ENCODE measurements at places on chromosomes 1 and 21.
A peak's percentile ranks its signal among the peaks of the same experiment; 100 is the strongest.

DNA sequence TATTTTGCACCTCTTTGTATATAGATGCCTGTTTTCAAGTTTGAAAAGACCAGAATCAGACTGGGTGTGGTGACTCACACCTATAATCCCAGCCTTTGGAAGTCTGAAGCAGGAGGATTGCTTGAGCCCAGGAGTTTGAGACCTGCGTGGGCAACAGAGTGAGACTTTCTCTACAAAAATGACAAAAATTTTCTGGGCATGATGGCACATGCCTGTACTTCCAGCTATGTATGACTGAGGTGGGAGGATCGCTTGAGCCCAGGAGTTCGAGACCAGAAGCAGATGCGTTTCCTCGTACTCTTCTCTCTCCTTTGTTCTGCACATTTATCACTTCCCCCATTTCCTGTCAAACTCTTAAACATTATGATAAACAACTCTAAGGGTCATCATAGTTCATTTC is 310.0 kb upstream of the SNX7 start:
- DNase-seq: no peak

DNA sequence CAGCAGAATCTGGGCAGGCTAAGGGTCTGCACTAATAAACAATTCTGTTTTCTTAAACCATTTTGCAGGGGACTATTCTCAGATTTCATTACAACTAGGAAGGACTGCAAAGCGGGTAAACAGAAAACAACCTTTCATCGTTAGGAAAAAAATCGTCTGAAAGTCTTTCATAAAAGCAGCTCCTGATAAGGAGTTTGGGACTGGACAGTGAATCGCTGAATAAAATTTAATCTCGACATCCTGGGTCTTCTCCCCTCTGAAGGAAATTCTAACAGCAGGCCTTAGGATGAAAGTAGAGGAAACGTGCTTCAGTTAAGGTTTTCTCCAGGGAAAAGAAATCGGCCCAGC is 471 bp upstream of the MTF2 start:
- DNase-seq: no peak

DNA sequence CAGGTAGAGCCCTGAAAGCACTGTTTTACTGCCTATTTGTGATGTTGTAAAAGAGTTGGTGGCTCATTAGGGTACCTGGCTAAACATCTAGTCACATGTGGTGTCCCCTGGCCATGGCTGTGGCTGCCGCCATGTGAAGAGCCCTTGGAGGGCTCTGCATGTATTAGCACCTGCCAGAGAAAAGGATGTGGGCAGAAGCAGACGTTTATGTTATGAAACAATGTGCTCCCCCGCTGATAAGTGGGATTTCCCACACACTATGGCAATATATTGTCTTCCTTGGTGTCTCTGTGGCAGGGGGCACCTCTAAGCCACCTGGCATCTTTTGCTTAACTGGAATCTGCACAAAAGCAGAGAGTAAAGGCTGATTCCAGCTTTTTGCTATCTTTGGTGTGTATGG is 9.6 kb downstream of the TENT5C start:
- DNase-seq: peak; percentile 25

GRCh38 chr1:34754964-34755637 is at the start of gene GJB5:
TSS of gene GJB5 (plus strand) at chr1:34755047. CDS start at chr1:34757331, 2,284 bp downstream.
- DNase-seq: no peak

All from activated CD4-positive, alpha-beta T cell treated with anti-CD3 and anti-CD28 coated beads for 36 hours (primary cell).